ENCODE measurements at places on chromosomes 16 and 17. TPM values are rescaled to one million over a fixed set of nuclear protein-coding genes. Genes with fewer than 3 reads are reported as not detected.
A peak's percentile ranks its signal among the peaks of the same experiment; 100 is the strongest.

- no peaks in the 10 kb centered on the region for H3K27me3 ChIP-seq
- no peaks in the 10 kb centered on the region for H3K4me1 ChIP-seq
- H3K27ac ChIP-seq: no peak overlapping the region
- H3K36me3 ChIP-seq: no peaks in the 10 kb centered on the region
- DNase-seq: no peak
Observed at GRCh38 chr17:31211352-31212012, 85.6 kb downstream of the OMG start.

- H3K4me3 ChIP-seq: no peak overlapping the region
- DNase-seq: no peak
- no peaks in the 10 kb centered on the region for H3K4me1 ChIP-seq
- no peaks in the 10 kb centered on the region for H3K36me3 ChIP-seq
Observed at GRCh38 chr17:50261051-50261915, 13.0 kb upstream of the TMEM92 start.

GRCh38 chr17:68973098-68973846 lies 18.1 kb upstream of the ABCA8 start:
- no peaks in the 10 kb centered on the region for H3K27me3 ChIP-seq
- no peak overlapping the region for H3K4me3 ChIP-seq
- DNase-seq: no peak

Gene MT3
- 2.5 TPM for total RNA-seq

GRCh38 chr16:7731141-7731540 lies 398.5 kb downstream of the RBFOX1 start:
- no peaks in the 10 kb centered on the region for H3K27me3 ChIP-seq
- H3K4me3 ChIP-seq: no peak overlapping the region
- H3K36me3 ChIP-seq: no peaks in the 10 kb centered on the region
- no peak for DNase-seq

Gene CRYBA1
- total RNA-seq: 0.38 TPM

GRCh38 chr17:7841396-7841914 lies 7.4 kb downstream of the KDM6B start:
- DNase-seq: no peak
- H3K27me3 ChIP-seq: no peaks in the 10 kb centered on the region
- H3K36me3 ChIP-seq: peaks cover 14% of the 10 kb centered on the region
- peaks cover 40% of the 10 kb centered on the region for H3K4me1 ChIP-seq
- H3K27ac ChIP-seq: peak overlapping the region; percentile 93

- H3K36me3 ChIP-seq: no peaks in the 10 kb centered on the region
- no peak overlapping the region for H3K27ac ChIP-seq
- H3K27me3 ChIP-seq: no peaks in the 10 kb centered on the region
Observed at GRCh38 chr17:80618304-80618703, 73.7 kb downstream of the RPTOR start.

DNA sequence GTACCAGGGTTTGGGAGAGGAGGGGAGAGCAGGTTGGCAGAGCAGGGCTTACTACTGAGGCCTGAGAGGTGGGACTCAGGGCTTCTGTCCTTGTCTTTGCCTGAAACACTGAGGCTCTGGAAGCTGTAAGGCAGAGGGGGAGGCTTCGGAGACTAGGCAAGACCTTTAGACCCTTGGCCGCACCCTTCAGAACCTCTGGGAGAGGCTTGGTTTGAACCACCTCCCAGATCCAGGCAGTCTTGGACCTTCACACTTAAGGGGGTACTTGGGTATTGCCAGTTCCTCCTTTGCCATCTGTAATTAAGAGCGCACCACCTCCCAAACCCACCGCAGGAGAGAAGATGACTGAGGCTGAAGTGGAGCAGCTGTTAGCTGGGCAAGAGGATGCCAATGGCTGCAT lies 12.9 kb downstream of the MYL4 start:
- DNase-seq: no peak
- no peaks in the 10 kb centered on the region for H3K27me3 ChIP-seq
- H3K4me1 ChIP-seq: peaks cover 5% of the 10 kb centered on the region

GRCh38 chr16:57694725-57695679 lies at the start of gene DRC7:
DRC7 (plus strand) TSS chr16:57694806; CDS start chr16:57697950, 3,144 bp downstream.
- DNase-seq: peak; percentile 75
- H3K36me3 ChIP-seq: no peaks in the 10 kb centered on the region
- peak within 1 kb of the TSS; percentile 34 for H3K4me3 ChIP-seq
- no peaks in the 10 kb centered on the region for H3K27me3 ChIP-seq

DNA sequence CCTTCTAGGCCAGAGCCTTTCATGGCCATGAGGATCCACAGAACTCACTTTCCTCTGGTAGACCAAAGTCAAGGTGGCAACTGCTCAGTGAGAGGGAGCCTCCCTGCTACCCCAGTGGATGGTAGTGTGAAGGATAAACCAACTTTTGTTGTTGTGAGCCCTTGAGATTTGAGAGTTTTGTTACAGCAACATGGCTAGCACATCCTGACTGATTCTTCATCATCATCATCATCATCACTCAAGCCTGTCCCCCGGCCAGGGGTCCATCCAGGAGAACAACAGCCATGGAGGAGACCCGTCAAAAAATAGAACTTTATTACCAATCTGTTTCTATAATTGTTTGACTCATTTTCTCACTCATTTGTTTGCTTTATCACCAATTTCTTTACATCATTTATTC lies 23.7 kb downstream of the RAI1 start:
- H3K4me3 ChIP-seq: no peak overlapping the region
- no peak for DNase-seq
- no peak overlapping the region for H3K27ac ChIP-seq
- peaks cover 4% of the 10 kb centered on the region for H3K36me3 ChIP-seq

- H3K27ac ChIP-seq: no peak overlapping the region
- H3K27me3 ChIP-seq: no peaks in the 10 kb centered on the region
- DNase-seq: peak; percentile 23
- no peaks in the 10 kb centered on the region for H3K4me1 ChIP-seq
Observed at GRCh38 chr16:23469814-23470213, 16.8 kb upstream of the COG7 start.

GRCh38 chr17:61317779-61318178 lies 81.9 kb upstream of the TBX2 start:
- no peak overlapping the region for H3K27ac ChIP-seq
- no peaks in the 10 kb centered on the region for H3K27me3 ChIP-seq
- H3K4me3 ChIP-seq: no peak overlapping the region
- H3K4me1 ChIP-seq: no peaks in the 10 kb centered on the region

Gene ABCA9
- 1.1 TPM for total RNA-seq

- H3K4me3 ChIP-seq: no peak overlapping the region
- no peaks in the 10 kb centered on the region for H3K27me3 ChIP-seq
- no peak overlapping the region for H3K27ac ChIP-seq
- H3K36me3 ChIP-seq: no peaks in the 10 kb centered on the region
- DNase-seq: no peak
Observed at GRCh38 chr16:78543023-78543422, 443.6 kb downstream of the WWOX start.

GRCh38 chr17:30969989-30970830 lies 629 bp upstream of the RNF135 start:
- H3K4me1 ChIP-seq: peaks cover 8% of the 10 kb centered on the region
- DNase-seq: peak; percentile 27
- peaks cover 29% of the 10 kb centered on the region for H3K27me3 ChIP-seq
- H3K4me3 ChIP-seq: peak overlapping the region; percentile 62
- H3K27ac ChIP-seq: peak overlapping the region; percentile 81

GRCh38 chr16:50282955-50283631 lies 16.7 kb downstream of the ADCY7 start:
- H3K27ac ChIP-seq: no peak overlapping the region
- no peak for DNase-seq
- no peaks in the 10 kb centered on the region for H3K27me3 ChIP-seq
- peaks cover 51% of the 10 kb centered on the region for H3K4me1 ChIP-seq
- no peak overlapping the region for H3K4me3 ChIP-seq

DNA sequence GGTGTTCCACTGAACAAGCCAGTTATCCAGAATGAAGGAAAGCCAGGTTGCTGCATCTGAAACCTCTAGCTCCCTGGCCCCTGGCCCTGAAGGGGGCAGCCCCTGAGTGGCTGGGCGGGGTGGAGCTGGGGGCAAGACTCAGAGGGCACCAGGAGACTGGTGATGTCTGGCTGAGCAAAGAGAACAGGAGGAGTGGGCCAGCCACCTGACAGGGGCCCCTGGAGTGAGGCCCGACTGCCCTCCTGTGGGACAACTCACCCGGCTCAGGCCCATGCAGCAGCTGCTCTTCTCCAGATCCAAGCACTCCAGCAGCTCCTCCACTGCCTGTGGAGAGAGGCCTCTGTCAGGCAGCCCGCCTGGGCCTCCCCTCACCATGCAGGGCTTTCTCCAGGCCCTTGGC lies 60.4 kb downstream of the PIPOX start:
- no peaks in the 10 kb centered on the region for H3K27me3 ChIP-seq
- no peak overlapping the region for H3K27ac ChIP-seq
- DNase-seq: no peak
- H3K4me3 ChIP-seq: no peak overlapping the region
- H3K36me3 ChIP-seq: peaks cover 89% of the 10 kb centered on the region

- no peaks in the 10 kb centered on the region for H3K27me3 ChIP-seq
- no peak overlapping the region for H3K4me3 ChIP-seq
- peaks cover 57% of the 10 kb centered on the region for H3K36me3 ChIP-seq
- no peak for DNase-seq
Observed at GRCh38 chr16:87713451-87714229, 52.1 kb downstream of the KLHDC4 start.

DNA sequence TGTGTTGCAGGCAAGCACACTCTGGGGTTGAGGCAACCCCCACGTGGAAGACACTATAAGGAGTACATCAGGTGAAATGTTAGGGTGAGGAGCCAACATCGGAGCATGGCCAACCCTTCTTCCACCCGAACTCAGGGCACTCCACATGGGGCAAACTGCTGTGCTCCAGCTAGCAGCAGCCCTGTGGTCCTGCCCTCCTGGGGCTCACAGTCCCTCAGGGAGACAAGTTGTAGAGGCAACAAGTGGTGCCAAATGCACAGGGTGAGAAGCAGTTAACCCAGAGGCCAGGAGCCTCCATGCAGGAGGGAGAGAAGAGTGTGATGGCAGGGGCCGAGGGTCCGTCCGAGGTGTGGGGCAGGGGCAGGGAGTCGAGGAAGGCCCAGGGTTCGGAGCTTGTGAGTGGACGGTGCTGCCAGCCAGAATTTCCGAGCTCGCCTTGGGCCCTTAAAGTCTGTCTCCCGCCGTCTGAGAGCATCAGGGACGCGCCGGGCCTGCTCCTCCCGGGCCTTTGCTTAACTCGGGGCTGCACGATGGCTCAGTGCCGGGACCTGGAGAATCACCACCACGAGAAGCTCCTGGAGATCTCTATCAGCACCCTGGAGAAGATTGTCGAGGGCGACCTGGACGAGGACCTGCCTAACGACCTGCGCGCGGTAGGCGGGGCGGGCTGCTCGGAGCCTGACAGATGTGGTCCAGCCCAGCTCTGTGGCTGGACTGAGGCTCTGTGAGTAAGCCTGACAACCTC lies 32.3 kb downstream of the ATPAF2 start:
- H3K4me3 ChIP-seq: no peak overlapping the region
- DNase-seq: no peak
- no peaks in the 10 kb centered on the region for H3K27me3 ChIP-seq
- no peak overlapping the region for H3K27ac ChIP-seq
- H3K36me3 ChIP-seq: peaks cover 26% of the 10 kb centered on the region
- H3K4me1 ChIP-seq: no peaks in the 10 kb centered on the region

Gene CHP2
- total RNA-seq: 0.33 TPM

DNA sequence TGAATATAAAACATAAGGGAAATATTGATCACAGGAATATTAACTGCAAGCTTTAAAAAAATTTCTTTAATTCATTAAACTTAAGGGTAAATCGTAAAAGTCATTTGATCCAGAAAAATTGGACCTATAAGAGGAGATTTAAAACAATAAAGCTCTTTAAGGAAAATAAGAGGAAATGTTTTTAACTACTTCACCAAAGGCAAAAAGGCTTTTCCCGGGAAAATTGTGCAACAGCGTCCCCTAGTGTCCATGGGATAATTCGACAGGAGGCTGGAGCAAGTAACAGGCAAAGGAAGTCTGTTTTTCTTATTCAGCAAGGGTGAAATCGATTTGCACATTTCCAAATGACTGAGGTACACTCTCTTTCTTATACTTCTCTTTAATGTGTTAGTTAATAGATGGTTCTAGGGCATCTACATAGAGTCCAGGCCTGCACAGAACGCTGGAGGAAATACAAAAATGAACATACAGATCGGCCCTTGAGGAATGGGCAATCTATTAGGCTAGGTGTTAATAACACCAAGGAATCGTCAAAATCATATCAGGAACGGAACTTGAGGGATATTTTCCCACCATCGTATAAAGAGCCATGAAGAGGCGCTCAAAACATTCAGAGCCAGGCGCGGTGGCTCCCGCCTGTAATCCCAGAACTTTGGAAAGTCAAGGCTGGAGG lies 61.4 kb downstream of the ZNF18 start:
- no peaks in the 10 kb centered on the region for H3K27me3 ChIP-seq
- peak; percentile 2 for DNase-seq
- no peak overlapping the region for H3K27ac ChIP-seq
- no peaks in the 10 kb centered on the region for H3K36me3 ChIP-seq

Gene RHBDL3
- 0.19 TPM for total RNA-seq

DNA sequence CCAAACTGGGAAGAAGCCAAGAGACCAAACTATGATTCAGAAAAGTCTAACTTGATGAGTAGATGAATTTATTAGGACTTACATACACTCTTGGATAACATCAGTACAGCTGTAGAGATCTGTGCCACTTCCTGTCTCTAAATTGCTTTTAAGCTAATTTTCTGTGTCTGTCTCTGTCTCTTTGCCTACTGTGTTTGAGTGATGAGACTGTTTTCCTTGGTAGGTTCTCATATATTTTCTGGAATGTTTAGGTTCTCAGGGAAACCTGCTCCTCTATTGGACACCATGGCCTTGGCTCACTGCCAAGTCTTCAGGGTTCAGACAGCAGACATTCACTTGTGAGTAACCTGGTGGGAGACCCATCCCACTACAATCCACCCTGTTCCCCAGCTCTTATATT lies 103.5 kb upstream of the KIF2B start:
- H3K4me3 ChIP-seq: no peak overlapping the region
- no peaks in the 10 kb centered on the region for H3K27me3 ChIP-seq
- no peak overlapping the region for H3K27ac ChIP-seq
- no peak for DNase-seq

- DNase-seq: no peak
- peaks cover 7% of the 10 kb centered on the region for H3K27me3 ChIP-seq
- H3K4me3 ChIP-seq: peak overlapping the region; percentile 10
- H3K4me1 ChIP-seq: no peaks in the 10 kb centered on the region
- no peaks in the 10 kb centered on the region for H3K36me3 ChIP-seq
- H3K27ac ChIP-seq: no peak overlapping the region
Observed at GRCh38 chr16:90047714-90048346, 28.6 kb upstream of the DBNDD1 start.

DNA sequence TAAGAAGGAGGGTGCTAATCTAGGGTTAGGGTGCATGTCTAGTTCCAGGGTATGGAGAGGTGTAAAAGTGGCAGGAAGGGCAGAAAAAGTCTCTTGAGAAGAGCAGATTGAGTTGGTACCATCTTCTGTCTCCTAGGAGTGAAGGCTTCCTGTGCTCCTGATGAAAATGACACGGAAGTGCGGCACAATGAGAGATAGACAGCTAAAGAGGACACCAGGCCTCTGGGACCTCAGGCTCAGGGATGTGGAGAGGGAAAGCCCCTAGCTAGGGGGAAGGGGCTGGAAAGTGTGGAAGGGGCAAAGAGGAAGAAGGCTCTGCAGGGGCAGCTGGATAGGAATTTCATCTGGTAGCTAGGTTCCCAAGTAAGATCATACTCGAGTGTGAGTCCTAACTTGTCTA lies 498.3 kb upstream of the EEF2KMT start:
- DNase-seq: no peak
- no peak overlapping the region for H3K4me3 ChIP-seq
- no peaks in the 10 kb centered on the region for H3K36me3 ChIP-seq
- H3K27ac ChIP-seq: no peak overlapping the region
- H3K27me3 ChIP-seq: no peaks in the 10 kb centered on the region
